NCI-H1105 (cell line): ENCODE measurements at places on chromosomes 13 and 19.

DNA sequence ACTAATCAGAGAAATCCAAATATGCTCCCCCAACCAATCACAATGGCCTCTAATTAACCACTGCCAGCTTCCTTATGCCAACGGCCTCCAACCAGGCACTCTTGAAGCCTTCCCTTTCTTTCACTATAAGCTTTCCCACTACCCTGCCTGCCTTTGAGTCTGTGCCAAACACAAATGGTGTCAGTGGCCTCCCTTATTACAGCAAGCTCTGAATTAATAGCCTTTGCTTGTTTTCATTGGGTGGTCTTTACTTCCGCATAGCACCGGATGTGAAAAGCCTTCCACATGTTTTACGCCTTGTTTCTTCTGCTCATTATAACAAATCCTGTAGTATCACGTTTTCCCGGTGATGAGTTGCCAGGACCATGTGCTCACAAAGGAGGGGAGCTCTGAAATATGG, 1.4 kb upstream of the EDDM13 start:
- no peak for DNase-seq

DNA sequence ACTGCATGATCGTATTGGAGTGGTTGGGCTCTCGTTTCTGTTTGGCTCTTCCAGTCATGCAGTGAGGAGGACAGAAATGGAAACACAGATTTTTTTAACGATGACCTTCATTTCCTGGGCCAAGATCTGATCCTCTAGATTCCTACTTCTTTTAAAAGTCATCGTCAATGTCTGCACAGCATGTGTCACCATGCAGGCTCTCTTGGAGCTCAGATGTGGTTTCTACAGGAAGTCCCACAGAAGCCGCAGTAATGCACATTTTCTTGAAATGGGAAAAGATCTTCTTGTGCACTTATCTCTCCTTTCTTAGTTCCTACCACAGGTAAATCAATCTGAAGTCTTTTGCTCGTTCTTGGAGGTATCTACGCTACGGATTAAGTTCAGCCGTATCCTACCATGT, 626.9 kb downstream of the EFNB2 start:
- DNase-seq = no peak

DNA sequence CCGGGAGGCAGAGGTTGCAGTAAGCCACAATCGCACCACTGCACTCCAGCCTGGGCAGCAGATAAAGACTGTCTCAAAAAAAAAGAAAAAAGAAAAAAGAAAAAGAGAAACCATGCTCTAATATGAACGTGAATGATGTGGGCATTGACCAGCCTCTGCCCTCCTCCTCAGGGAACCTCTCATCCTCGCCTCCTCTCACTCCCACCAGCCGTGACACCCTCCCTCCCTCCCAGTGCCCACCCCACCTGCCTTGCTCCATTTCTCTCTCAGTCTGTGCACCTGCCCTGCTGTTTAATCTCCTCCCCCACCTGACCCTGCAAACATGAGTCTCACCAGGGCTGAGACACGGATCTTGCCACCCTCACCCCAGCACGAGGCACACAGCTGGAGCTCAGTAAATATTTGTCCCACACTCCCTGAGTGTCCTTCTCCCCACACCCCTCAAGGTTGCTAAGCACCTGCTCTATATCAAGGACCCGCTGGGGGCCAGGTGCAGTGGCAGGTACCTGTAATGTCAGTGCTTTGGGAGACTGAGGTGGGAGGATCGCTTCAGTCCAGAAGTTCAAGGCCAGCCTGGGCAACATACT, 7.5 kb upstream of the BCAT2 start:
- DNase-seq = peak; percentile 75

GRCh38 chr13:71240911-71241310, 626.1 kb downstream of the DACH1 start:
- no peak for DNase-seq

DNA sequence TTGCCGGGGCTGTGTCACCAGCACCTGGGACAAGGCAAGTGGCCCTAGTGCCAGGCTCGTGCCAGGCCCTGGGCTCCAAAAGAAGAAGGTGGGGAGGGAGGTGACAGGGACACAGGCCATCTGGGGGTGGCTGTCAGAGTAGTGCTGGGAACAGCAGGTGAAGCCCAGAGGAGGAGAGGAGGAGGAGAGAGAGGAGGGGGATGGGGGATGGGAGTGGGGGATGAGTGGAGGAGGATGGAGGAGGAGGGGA, 18.7 kb downstream of the LSM4 start:
- no peak for DNase-seq

DNA sequence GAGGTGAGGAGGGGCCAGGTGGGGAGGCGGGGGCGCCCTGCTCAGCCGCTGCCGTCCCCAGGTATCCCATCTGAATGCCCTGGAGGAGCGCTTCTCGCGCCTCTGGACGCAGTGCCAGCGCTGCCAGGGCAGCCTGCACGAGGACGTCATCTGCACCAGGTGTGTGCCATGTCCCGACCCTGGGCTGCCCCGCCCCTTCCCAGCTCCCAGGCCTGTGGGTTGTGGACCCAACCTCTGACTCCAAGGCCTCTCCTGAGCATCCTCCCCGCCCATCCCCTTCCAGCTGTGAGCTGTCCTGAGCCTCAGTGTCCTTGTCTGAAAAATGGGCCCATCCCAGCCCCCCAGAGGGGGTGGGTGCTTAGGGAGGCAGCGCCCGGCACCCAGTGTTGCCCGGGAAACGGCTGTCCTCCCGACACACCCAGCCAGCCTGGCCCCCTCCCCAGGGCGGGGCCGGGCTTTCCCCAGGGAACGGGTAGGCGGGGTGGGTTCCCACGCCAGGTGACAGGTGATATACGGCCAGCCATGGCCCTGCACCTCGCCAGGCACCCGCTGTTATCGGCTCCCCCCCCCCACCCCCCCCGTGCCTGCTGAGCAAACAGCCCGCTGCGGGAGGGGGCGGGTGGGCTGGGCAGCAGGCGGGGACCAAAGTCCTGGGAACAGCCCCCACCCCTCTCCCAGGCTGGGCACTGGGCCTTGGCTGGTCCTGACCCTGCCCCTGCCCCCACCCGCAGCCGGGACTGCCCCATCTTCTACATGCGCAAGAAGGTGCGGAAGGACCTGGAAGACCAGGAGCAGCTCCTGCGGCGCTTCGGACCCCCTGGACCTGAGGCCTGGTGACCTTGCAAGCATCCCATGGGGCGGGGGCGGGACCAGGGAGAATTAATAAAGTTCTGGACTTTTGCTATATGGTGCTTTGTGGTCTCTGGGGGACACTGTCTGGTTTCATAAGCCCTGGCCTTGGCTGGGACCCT, 1.3 kb upstream of the SPIB start:
- DNase-seq = peak; percentile 44

- no peak for DNase-seq
Observed at GRCh38 chr19:2577722-2578335, 101.9 kb downstream of the GADD45B start.

DNA sequence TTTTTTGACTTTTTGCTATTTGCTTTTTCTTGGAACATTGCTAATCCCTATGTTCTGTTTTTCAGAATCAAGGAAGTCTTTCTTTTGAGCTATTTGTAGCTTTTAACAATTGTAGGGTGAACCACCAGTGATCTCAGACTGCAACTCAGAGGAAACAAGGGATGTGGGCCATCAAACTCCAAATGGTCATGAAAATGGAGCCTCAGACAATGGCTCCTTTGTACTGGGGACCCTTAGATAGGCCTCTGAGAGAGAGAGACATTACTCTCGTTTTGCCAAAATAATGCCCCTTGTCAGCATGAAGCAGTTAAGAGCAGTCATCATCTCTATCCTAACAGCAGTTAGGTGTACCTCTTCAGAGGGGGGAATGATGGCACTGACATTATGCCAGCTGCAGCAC, 56.4 kb upstream of the GJB6 start:
- DNase-seq = no peak

DNA sequence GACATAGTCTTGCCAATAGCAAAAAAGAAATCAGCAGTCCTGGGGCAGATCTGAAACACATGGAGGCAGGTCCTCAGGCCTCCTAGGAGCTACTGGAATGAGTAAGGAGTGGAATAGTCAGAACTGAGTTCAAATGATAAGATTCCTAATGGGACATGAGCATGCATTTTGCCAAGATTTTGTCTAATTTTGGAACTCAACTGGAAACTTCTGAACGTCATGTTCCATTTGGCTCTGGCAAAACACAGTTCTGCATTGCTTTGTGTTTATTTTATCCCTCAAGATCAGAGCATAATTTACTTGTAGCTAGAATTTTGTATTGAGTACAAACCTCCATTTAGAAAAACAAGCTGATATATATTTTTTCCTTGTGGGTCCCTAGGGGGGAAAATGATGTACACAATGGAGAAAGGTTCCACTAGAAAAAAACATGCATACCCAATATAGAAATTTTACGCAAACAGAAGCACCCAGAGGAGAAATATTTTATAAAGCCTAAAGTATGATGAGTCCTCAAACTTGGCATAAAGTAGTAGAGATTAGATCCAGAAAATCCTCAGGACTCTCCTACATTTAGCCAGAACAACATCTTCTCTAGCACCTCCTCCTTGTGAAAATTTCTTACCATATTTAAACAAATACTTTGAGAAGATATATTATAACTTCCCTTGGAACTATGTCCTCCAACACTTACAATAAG, 149.0 kb upstream of the SERP2 start:
- DNase-seq = no peak

GRCh38 chr13:75492389-75492788, 10.4 kb upstream of the TBC1D4 start:
- DNase-seq = no peak

DNA sequence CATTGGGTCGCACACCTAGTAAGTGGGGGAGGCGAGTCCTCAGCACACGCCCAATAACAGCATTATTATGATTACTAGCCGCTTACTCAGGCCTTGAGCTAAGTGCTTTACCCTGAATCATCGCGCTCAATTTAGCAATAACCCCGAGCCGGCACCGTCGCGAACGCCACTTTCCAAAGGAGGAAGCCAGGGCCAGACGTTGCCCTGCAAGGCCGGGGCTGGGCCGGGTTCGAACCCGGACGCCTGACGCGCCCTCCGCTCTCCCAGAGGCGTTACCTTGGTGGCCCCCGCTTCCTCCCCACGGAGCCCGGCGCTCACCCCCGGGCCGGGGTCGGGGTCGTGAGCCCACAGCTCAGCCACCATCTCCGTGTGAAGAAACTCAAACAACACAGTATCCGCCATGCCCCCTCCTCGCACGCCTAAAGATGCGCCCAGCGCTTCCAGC, at the start of gene TRAPPC6A:
TSS of gene TRAPPC6A (minus strand) at position 421 of the 445 bp plus-strand sequence. CDS start at position 402, 19 bp downstream.
- DNase-seq = no peak

- DNase-seq = no peak
Observed at GRCh38 chr19:6891761-6892385, 4.5 kb downstream of the ADGRE1 start.

- no peak for DNase-seq
Observed at GRCh38 chr13:21243045-21243897, 66.8 kb downstream of the MRPL57 start.

DNA sequence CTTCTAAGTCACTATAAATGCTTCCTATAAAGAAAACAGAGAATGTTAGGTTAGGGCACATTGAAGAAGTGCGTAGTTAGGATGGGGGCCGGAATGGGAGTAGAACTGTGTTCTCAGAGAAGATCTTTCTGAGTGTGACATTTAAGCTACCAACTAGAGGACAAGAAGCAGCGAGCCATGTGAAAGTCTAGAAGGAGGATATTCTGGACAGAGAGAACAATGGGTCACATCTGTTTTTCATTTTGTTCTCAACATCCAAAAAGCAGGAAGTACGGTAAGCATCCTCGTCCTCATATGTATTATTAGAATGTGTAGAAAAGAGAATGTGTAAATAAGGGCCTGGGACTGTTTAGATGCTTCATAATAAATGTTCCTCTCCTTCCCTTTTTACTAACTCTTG, 44.5 kb upstream of the PARP4 start:
- no peak for DNase-seq

- no peak for DNase-seq
Observed at GRCh38 chr13:46896341-46897137, at the start of gene HTR2A. Gene HTR2A, minus strand, starts transcription at chr13:46897053. Its CDS starts 1,147 bp downstream, at chr13:46895906.

- no peak for DNase-seq
Observed at GRCh38 chr19:38417146-38417543, 8.9 kb downstream of the RASGRP4 start.

- no peak for DNase-seq
Observed at GRCh38 chr19:55641426-55642152, 787 bp downstream of the ZNF580 start.

GRCh38 chr13:19984430-19985218, 26.1 kb downstream of the ZMYM2 start:
- DNase-seq = no peak

DNA sequence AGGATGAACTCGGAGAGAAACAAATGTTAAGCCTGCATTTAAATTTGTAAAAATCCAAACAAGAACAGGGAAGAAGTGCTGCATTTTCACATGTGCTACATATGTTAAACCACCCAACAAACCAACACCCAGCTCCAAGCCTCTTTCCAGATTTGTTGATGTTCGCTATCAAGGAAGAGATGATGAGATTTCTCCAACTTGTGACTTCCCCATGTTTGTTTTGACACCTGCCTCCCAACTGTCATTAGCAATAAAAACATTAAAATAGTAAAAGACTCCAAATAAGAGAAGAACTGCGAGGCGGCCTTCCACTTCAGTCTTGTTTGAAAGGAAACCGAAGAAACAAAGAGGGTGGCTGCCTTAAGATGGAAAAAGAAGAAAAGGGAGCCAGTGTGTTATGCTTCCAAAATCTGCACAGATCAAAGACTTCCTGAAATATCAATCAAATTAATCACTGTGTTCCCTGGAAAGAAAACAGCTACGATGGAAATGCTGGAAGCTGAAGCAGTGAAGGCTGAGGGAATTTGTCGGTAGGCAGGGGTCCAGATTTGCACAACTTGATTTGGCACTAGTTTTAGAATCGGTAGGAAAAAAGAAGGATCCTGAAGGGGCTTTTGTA, 14.0 kb upstream of the GGACT start:
- DNase-seq = no peak

DNA sequence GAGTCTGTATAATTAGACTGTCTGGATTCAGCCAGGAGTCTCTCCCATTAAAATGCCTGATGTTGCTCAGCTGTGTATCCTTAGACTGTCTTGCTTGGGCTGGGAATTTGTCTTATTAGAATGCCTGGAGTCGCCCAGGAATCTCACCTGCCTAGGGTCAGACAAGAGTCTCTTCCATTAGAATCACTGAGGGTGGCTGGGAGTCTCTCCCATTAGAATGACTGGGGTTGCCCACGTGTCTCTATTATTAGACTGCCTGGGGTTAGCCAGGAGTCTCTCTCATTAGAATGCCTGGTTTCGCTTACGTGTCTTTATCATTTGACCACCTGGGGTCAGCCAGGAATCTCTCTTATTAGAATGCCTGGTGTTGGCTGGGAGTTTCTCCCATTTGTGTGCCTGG, 1450.0 kb downstream of the UQCRFS1 start:
- no peak for DNase-seq
